ENCODE measurements at places on chromosomes 7 and 10.

GRCh38 chr7:3349126-3349525 lies 48.1 kb downstream of the SDK1 start:
- DNase-seq = no peak

DNA sequence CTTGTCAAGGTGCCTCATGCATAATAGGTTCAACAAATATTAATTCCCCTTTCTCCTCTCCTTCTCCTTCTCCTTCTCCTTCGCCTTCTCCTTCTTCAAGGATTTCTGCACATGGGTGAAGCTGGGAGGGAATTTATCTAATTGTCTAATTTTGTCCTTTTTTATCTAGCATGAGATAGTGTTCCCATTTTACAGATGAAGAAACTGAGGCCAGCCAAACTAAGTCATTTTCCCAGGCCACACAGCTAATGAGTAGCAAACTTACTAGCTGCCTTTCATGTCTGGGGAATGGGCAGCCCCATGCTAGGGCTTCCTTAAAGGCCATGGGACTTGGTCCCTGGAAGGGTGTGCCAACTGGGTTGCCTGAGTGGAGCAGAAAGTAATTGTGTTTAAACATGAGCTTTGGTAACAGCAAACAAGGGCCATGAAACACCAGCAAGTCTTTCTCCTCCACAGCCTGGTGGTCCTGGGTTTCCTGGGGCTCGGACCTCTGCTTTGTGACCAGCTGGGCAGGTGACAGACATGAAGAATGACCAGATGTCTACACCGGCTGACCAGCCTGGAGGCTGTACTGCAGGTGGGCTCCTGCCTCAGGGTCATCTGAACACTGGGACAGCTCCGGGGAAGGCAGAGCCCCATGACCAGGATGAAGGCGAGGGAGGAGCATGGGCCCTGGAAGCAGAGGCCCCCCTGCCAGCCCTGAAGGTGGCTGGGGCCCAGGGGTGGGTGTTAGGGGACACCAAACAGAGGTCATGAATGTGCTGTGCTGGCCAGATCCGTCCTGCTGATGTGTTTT lies 138.0 kb downstream of the PTPN20 start:
- DNase-seq = no peak

DNA sequence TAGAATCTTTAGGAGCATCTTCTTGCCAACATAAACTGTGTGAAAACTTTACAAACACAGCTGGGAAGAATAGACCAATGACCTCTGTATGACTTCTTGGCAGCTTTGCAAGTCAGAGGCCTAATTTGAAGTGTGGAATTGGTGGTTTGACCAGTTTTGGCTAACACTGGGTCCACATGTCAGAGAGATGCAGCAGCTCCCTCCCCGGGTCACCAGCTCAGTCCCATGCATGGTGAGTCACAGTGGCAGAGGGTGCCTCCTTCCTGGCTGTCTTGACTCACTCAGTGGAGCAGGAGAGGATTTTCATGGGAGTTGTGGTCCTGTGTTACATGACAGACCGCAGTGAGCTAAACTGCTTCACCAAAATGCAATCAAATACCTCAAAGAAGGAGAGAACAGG lies 8.2 kb upstream of the STARD3NL start:
- no peak for DNase-seq

DNA sequence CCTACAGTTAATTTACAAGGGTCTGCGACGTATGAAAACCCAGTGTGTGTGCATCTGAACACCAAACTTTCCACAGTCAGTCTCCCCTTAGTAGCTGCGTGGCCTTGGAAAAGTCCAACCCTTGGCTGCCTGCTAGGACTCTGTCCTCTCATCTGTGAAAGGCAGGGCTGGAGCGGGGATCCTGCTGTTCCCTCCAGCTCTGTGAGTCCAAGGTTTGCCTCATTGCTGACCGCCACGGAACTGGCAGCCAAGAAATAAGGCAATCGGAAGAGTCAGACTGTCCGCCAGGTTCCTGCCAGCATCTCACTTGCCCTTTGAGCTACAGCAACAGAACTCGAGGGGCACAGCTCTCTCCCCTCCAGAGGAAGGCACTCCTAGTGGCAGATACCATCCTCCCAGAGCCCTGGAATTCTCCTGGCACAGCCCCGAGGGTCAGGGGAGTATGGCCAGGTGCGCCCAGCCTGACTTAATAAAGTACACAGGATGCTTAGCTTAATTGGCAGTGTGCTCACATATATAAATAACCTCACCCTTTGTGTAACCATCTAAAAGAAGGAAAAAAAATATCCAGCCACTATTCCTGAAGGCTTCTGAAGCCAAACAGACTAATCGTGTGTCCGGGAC lies 530.1 kb upstream of the FOXK1 start:
- DNase-seq = no peak

GRCh38 chr10:132399117-132400035 lies 2.4 kb downstream of the PWWP2B start:
- DNase-seq = no peak

- no peak for DNase-seq
Measured at GRCh38 chr10:71648933-71649320, 70.7 kb downstream of the C10orf105 start.
